ENCODE measurements at places on chromosomes 16 and 17.

DNA sequence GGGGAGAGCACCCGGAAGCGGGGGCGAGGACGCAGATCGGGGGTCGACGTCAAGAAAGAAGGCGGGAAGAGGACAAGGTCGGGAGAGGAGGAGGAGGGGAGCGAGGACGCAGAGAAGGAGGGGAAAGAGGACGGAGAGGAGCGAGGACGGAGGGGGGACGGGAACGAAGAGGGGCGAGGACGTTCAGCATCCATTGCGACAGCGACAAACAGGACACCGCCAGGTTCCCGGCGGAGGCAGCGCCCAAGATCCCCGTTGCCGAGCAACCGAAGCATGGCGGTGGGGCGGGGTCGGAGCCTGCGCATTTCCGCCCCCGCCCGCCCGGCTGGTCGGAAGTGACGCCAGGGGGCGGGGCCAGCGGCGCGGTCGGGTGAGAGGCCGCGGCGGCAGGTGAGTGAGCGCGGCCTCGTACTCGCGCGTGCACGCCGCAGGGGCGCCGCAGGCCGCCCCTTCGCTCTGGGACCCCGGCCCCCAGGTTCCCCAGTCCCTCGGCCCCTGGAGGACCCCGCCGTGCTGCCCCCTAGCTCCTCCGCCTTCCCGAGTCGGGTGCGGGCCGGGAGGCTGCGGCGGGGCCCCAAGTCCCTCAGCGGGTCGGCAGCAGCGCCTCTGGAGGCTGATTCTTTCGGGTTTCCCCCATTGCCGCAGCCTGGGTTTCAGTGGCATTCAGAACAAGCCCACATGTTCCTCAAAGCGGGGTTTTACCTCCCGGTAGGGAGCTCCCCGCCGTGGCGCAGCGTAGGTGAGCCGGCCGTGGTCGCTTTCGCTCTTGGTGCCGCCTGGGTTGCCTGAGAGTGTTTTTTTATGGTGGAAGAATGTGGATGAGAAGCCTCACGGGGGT is at the start of gene FAM234A:
TSS of gene FAM234A (plus strand) at position 354 of the 838 bp plus-strand sequence. CDS start 19,593 bp downstream, outside the sequence.
- peak; percentile 97 for DNase-seq

- peak; percentile 91 for DNase-seq
Observed at GRCh38 chr16:87855852-87856715, 13.2 kb downstream of the SLC7A5 start.

- no peak for DNase-seq
Observed at GRCh38 chr17:6163612-6164333, 93.6 kb downstream of the WSCD1 start.

- DNase-seq = no peak
Observed at GRCh38 chr17:4854111-4854681, 21.1 kb downstream of the MINK1 start.

DNA sequence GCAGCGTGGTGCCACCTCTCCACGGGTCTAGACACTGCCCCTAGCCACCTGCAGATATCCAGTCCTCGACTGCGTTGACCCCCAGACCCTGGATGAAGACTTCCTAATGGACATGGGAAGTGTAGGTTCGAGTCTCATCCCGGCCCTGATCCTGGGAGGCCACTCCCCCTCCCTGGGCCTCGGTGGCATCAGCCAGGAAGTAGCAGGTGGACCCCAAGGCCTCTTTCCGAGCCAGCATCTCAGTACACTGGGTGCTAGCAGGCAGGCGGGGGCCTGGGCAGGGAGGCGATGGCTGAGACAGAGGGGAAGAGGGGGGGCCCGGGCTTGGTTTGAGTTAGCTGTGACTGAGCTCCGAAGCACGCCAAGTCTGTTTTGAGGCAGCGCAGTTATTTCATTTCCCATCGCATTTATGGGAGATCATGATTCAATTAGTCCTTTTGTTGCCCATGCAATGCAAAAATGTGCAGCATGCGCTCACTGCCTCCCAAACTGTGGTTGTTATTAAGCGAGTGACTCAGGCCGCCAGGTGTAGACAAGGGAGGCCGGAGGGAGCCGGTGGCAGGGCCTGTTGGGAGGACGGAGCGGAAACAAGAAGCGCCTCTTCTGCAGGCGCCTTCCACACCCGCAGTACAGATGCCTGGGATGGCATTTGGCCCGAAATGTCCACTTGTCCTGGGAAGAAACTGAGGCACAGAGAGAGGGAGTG is 25.3 kb upstream of the ZNF469 start:
- DNase-seq = peak; percentile 62

- DNase-seq = no peak
Observed at GRCh38 chr16:14449334-14449733, 180.7 kb downstream of the PARN start.

DNA sequence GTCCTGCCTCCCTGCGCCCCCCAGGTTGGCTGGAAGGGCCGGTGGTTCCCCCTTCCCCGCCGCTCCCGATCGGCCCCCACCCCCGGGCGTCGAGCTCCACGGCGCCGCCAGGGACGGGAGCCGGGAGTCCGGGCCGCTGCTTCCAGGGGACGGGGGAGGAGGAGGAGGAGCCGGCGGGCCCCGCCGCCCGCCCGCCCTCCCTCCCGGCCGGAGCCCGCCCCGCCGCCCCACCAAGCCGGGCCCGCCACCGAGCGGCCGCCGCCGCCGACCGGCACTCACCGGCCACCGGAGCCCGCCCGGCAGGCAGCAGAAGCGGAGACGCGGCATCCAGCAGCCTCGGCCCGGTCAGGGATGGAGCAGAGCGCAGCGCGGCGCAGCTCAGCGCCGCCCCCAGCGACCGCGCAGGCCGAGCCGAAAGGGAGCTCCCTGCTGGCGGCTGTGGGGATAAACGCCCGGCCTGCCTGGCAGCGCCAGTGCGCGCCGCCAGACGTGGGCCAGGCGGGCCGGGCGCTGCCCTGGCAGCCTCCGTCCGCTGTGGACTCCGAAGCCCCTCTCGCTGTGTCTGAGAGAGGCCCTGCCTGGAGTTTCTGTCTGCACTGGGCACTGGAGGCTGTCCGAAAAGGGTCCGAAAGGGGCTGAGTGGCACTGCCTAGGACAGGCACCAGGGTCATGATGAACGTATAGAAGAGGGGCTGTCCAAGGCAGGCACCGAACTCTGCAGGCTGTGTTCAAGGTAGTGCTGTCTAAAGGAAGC is at the start of gene MYO18A:
TSS of gene MYO18A (minus strand) at position 365 of the 754 bp plus-strand sequence. CDS start 13,458 bp downstream, outside the sequence.
- peak; percentile 87 for DNase-seq

- DNase-seq = no peak
Observed at GRCh38 chr16:88937206-88937621, 39.8 kb downstream of the CBFA2T3 start.

DNA sequence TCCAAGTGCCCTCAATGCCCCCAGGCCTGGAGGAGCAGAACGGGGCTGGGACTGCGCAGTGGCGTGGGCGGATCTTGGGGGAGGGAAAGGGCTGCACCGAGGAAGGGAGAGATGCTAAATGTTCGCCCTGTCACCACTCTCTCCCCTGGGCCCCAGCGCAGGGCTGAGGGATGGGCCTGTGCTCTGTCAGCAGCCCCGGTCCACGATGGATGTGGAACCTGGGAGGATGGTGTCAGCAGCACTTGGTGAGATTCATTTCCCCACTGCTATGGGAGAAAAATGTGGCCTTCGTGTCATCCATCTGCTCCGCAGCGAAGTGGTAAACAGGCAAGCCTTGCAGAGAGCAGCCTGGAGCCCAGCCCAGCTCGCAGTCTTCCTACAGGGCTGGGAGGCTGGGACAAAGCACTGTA is 72.0 kb downstream of the TMEM132E start:
- no peak for DNase-seq

DNA sequence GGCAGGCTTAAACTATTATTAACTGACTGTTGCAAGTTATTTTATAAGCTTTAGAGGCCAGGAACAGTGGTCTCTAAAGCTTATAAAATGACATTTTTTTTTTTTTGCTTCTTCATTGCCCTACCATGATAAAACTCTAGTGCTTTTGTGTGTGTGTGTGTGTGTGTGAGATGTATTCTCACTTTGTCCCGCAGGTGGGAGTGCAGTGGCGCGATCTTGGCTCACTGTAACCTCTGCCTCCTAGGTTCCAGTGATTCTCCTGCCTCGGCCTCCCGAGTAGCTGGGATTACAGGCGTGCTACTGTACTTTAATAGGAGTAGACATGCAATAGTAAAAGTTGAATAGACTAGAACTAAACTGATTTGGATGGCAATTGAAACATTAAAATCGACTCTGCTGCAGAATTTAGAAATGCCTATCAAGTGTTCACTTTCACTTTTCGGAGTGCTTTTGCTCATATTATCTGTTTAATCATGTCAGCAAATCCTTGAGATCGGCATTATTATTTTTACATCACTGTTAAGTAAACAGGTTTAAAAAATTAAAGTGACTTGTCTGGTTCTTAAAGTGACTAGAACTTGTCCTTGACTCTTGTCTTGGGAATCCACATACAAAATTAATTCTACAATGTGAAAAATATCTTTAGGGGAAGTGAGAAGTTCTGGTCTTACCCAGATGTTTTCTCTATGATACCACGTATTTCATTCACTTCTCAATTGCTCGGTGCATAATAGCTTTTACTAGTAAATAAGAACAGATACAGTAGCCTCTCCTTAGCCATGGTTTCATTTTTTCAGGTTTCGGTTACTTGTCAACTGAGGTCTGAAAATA is 8.4 kb upstream of the PCTP start:
- DNase-seq = no peak

DNA sequence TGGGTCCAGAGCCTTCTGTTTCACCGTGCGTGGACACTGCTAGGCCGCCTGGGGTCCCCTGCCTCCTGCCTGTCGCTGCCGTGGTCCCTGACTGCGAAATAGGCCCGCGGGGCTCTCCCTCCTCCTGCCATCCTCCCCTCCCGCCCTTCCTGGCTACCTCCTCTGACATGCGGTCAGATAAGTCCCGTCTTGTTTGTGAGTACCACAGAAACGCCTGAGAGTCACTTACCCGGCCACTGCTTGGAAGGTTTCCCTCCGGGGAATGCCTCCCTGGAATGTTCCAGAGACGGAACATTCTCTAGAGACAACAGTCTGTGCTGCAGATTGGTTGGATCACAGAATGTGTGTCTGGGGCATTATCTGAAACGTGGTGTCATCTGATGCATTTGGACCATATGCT is 22.7 kb downstream of the CIBAR2 start:
- DNase-seq = no peak

DNA sequence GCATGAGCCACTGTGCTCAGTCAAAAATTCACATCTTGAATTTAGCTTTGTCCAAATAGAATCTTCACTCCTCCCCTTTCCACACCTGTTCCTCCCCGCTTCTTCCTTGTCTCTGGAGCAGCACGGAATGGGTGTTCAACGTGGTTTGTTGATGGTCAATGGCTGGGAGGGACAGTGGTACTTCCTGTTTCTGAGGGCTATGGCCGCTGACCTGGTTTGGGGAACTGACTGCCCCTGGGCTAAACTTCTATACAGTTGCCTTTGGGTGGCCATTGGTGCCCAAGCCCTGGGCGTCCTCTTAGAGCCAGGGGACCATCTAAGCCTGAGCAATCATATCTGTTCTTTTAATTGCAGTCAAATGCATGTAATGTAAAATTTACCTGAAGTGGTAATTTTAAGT is 19.1 kb upstream of the WFIKKN2 start:
- DNase-seq = no peak

DNA sequence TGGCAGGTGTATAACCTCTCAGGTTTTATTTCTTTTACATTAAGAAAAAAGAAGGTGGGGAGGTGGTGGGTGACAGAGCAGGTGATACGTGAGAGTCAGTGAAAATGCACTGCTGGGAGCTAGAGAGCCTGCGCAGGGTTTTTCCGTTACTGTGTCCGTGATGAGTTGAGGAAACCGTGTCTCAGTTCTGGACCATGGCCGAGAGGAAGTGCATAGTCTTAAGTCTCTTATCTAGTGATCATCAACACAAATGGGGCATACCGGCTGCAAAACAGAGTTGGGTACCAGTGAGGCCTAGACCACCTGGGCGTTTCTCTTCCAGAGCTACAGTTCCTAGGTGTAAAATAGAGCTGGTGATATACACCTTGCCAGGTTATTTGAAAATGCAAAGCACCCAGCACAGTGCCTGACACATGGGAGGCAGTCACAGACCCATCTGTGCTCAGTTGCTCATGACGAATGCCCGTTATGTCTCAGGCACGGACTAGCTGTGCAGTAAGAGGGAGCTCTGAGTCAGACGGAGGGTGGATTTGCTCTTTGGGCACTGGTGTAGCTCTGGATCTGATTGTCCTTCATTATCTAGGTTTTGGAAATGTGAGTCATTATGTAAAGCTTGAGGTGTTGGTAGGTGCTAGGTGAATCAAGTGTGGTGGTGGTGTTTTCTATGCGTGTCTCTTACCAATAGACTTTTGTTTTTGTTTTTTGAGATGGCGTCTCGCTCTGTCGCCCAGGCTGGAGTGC is 60.9 kb downstream of the RPTOR start:
- no peak for DNase-seq

DNA sequence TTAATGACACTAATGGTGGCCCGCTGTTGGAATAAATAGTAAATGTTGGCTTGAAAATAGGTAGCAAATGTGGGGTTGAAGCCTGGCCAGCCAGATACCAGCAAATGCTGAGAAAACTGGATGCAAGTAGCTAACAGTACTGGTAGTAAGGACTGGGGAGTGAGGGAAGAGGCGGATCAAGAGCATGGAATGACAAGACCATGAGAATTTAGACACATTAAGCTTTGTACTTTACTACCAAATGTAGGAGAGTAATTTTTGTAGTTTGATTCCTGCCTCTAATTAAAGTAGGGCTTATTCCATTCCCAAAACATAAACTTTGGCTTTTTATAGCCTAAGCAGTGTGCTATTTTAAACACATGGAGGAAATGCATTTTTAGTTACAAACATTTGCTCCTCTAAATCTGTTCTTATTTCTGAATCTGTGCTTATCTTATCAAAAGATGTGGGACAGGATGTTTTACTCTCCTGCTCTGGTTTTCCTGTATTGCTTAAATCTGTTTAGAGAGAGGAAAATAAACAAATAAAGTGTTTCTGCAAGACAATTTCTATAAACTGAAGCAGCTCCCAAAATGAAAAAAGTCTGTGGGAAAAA is 44.1 kb downstream of the CFDP1 start:
- DNase-seq = no peak

DNA sequence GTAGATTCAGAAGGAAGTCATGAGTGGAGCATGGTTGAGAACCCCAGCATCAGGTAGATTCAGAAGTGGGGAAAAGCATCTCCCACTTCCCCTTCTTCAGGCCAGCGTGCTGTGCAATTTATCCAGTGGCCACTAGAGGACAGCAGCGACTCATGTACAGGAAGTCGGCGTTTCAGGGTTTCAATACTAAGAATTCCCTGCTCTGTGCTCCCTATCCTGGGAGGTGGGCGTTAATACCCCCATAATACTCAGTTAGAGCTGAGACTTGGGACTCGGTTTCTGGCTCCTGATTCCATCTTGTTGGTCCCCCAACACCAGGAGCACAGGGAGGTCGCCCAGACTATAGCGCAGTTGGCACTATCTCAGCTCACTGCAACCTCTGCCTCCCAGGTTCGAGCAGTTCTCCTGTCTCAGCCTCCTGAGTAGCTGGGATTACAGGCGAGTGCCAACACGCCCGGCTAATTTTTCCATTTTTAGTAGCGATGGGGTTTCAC is 75.3 kb upstream of the AMZ2 start:
- peak; percentile 78 for DNase-seq

DNA sequence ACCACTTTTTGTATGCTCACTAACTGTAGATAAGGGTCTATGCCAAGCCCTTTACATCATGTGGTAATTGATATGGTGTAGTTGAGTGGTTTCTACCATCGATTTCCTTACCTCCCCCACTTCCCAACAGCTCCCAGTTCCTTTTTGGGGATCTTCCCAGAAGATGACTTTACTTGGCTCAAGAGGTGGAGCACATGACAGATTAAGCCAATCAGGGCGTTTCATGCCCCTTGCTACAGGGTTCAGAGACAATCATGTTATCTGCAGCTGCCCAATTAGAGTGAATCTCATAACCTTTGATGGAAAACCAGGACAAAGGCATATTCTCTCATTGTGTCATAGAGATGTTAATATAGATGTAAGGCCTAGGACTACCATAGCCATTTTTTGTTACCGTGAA is 16.2 kb upstream of the BMERB1 start:
- DNase-seq = no peak

- DNase-seq = no peak
Observed at GRCh38 chr16:60582528-60582927, 1453.7 kb downstream of the CDH8 start.
